ENCODE measurements at places on chromosomes 1 and 21.

DNA sequence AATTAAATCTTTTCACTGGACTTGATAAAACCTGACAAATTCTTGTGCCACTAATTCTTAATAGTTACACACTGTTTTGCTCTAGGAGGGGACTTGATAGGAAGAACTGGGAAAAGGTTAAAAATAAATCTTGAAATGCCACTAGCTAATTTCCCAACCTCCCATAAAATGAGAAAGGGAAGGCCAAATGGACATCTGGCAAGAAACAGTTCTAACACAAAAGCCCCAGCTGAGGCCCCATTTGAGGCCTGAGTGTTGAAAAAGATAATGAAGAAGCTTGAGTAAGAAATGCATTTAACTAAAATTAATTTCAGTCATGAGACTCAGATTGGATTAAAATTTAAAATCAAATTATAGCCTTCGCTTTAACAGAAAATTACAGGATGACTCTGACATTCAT is 11.2 kb upstream of the RAP1GAP start:
- DNase-seq = no peak

GRCh38 chr1:165463978-165464377 is 19.1 kb upstream of the RXRG start:
- DNase-seq = no peak

GRCh38 chr1:177915641-177916040 is 54.2 kb downstream of the SEC16B start:
- no peak for DNase-seq

DNA sequence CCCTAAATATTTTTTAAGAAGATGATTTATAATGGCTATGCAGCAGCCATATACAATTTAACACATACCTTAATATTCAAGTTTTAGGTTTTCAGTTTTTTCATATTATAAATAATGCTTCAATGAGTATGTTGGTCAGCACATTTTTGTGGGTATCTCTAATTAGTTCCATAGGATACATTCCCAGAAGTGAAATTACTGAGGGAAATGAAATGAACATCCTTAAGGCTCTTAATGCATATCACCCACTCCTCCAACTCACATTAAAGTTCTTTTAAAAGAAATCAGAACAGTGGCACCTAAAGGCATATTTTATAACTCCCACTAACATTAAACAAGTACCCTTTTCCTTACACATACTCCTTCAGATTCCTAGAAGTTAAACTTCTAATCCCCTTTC is 56.1 kb downstream of the EYA3 start:
- no peak for DNase-seq

DNA sequence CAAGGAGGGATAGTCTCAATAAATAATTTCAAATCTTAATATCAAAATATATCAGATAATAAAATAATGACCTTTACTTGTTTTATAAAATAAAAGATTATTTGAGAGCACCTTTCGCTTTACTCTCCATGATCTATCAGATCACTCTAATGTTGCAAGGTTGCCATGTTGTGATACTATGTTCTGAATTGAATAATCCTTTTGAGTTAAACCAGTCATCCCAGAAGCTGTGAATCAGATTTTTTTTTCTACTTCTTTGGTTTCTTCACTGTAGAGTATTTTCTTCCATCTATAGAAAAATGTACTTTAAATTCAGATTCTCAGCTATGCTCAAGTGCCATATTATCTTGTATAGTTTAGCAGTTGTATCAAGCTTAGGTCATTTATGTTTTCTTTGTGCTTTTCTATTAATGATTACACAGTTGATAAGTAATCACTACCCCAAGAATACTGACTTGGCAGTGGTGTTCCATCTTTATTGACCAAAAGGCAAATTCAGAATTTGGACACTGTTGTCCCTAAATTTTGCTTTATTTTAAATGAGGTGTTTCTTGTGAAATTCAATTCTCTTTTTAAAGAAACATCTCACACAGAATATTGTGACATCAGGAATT is 32.9 kb downstream of the BRDT start:
- no peak for DNase-seq

GRCh38 chr1:183609759-183610452 is 19.6 kb upstream of the NCF2 start:
- DNase-seq = no peak

DNA sequence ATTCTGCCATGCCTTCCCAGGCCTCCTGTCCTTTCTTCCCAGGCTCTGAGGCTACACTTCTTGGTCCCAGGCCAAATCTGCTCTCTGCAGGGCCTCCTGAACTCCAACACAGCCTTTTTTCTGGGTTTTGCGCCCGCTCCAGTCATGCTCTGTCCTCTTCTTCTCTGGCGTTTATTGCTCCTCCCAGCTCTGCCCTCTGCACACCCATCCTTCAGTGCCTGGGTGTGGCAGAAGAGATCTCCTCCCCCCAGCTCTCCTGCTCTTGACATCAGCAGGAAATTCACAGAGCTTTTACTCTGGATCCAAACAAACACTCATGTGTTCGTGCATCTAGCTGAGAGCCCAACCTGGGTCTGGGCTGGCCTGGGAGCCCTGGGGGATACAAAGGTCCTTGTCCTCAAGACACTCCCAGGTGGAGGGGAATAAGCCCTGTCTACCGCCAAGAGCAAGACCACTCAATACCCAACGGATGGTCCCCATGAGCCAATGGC is 22.9 kb upstream of the EPS8L3 start:
- DNase-seq = no peak

DNA sequence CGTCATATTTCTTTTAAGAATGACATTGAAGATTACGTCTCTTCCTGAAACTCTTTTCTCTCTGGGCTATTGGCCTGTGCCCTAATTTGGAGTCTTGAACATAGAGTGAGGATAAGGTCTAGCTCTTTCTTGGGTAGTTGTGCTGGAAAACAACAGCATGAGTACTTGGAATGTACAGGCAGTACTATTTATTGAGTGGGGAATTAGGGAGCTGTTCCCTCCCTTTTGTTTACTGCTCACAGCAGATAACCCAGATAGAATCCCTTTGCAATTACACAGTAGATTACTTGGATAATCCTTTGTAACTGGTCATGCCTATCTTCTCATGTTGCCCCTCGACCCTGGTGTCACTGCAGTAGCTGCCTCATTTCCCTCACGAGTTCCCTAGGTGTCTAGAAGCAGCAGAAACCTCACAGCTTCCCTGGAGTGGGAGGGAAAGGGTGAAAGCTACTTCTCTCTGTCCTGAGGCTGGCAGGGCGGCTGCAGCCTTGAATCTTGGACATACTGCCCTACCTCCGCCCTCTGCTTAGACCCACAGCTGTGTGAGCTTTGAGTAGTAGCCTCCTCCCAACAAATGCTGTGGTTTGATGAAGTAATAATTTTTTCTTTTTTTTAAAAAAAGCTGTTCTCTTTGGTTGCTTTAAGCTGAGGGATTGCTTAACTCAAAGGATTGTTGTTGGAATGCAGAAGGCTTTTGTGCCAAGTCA is 70.6 kb downstream of the FGGY start:
- DNase-seq = no peak

- DNase-seq = no peak
These were observed 3.7 kb upstream of the KPNA6 start for GRCh38 chr1:32104127-32104526.

DNA sequence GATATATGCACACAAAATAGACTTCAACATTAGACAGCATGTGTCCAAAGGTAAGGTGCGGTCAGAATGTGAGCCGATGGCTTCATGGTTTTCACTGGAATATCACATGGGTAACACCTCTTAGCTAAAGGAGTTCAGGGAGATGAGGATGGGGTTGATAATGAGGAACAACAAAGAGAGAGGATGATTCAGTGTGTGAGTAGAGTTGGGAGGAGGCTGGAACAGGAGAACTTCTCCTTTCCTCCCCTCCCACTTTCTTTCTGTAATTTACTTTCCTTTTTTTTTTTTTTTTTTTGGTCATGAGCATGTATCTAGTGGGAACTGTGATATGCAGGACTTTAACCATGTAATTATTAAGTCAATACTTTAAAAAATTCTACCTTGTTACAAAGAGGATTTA is 99.4 kb downstream of the FASLG start:
- DNase-seq = no peak

- DNase-seq = peak; percentile 57
These were observed 167.7 kb downstream of the TOMM20 start for GRCh38 chr1:234960722-234961455.

All from activated CD8-positive, alpha-beta memory T cell treated with anti-CD3 and anti-CD28 coated beads, Interleukin-2, amount 50 U/mL, for 48 hours (primary cell).